Fibroblast of skin of left quadriceps (primary cell): ENCODE measurements at places on chromosomes 2 and 18.

DNA sequence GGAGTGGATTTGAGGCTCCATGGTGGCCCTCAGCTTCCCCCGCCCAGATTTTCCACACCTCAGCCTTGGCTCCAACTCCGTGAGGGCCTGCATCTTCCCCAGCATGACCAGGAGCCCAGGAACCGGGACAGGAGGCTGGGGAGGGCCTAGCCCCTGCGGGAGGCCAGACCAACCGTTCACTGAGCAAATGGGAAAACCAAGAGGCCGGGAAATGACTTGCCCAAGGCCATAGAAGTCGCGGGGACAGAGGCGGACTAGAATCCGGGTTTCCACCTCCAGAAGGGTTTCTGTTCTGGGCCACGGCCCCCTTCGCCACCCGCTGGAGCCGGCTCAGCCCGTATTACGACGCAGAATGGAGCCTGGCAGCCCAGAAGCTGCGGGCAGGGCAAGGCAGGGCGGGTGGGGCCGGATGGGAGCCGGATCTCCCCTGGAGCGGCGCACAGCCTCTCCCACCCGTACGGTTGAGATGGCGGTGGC is 7.9 kb upstream of the CRYBA2 start:
- no peak for DNase-seq

GRCh38 chr2:18404708-18405107 is 155.7 kb downstream of the RDH14 start:
- no peak for DNase-seq

- DNase-seq = no peak
Observed at GRCh38 chr2:17805717-17806363, 10.4 kb upstream of the MSGN1 start.

- DNase-seq = no peak
Observed at GRCh38 chr2:122514451-122514996, 759.1 kb downstream of the TSN start.

GRCh38 chr2:108267101-108267500 is 21.6 kb upstream of the SULT1C2 start:
- DNase-seq = peak; percentile 29
